ENCODE measurements at places on chromosomes 6 and 20. TPM values are rescaled to one million over a fixed set of nuclear protein-coding genes. Genes with fewer than 3 reads are reported as not detected.

DNA sequence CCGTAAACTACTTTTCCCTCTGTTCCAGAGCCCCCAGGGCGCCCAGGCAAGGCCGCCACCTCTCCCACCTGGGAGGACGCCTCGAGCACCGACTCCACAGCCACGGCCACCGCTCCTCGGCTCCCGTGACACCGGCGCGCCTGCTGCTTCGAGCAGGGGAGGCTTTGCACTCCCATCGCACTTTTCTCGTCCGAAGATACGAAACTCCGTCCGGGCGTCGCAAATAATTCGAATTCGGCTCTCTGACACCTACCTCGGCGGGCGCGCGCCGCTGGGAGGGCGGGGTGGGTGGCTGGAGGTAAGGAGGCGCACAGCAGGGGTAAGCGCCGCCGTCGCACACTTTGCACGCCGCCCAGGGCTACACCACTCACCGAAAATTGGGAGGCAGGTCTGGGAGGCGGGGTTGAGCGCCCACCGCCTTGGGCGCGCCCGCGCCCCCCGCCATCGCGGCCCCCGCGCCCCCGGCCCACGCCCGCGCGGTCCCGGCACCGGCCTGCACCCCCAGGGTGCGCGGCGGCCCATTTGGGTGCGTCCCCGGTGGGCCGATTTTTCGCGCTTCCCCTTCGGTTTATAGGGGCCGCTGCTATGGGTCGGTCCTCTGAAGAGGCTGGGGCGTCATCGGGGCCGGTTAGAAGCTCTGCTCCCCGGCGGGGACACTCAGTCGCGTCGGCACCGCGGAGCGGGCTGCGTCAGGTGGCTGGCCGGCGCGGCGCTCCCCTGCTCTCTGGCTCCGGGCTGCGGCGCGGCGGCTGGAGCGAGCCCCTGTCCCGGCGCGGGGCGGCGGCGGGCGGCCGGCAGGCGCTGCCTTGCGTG lies 36.2 kb downstream of the GNAS start:
- peak overlapping the region; percentile 99 for H3K27ac ChIP-seq
- peak overlapping the region; percentile 92 for H3K4me3 ChIP-seq
- H3K27me3 ChIP-seq: no peaks in the 10 kb centered on the region

DNA sequence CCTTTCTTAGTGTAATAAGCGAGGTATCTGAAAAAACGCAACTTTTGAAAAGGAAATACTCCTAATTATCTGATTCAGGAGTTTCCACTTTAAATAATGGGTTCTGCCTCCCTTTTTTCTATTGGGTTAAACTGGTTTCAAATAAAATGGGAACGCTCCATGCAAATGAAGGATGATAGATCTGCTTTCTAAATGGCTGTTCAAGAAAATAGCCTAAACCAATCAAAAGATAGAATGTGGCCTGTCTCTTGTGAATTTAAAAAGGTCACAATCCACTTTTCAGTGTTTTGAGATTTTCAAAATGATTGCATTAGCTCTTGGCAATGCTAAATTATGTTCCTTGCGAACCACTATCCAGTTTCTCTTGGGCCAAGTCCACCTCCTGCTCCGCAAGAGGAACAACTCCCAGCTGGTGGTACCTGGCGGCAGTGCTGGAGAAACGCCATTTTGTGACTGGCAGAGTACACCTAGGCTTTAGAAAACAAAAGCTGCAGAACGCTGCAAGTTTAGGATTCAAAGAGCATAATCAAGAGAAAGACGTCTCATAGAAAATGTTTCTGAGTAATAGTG lies 56.7 kb downstream of the TRIM38 start:
- H3K27me3 ChIP-seq: no peaks in the 10 kb centered on the region
- no peaks in the 10 kb centered on the region for H3K36me3 ChIP-seq
- no peak overlapping the region for H3K4me3 ChIP-seq
- H3K4me1 ChIP-seq: no peaks in the 10 kb centered on the region

- no peak for DNase-seq
- no peaks in the 10 kb centered on the region for H3K4me1 ChIP-seq
- H3K36me3 ChIP-seq: no peaks in the 10 kb centered on the region
- H3K27ac ChIP-seq: no peak overlapping the region
- no peaks in the 10 kb centered on the region for H3K27me3 ChIP-seq
Measured at GRCh38 chr6:4370066-4370465, 234.7 kb upstream of the ECI2 start.

Gene TRMT11
- 20.7 TPM for total RNA-seq

DNA sequence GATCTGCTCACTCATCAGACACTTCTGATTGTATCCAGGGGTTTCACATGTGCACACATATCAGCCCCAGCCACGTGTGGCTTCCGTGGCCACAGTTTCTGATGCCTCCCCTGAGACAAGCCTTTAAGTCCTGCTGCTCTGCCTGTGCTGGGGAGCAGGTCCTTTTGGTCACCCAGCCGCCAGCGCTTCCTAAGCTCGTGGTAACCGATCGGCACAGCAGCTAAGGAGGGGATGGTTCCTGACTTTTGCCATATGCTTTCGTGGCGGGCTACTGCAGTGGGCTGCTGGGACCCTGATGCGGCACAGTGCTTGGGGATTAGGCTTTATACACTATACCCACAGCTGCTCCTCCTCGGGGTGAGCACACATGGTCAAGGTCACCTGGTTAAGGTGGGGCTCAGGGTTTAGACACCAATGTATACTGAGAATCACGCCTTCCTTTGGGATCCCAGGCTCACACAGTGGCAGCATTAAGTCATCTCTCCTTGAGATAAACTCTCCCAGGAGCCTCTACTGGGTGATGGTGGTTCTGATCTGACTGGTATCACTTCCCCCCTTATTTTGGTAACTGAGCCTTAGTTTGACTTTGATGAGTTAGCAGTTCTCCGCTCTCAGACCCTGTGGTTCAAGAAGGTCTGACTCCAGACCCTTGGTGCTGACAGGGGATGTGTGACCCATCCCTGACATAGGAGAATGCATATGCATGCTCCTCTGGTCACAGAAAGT lies 85.9 kb upstream of the KCNG1 start:
- H3K4me1 ChIP-seq: peaks cover 6% of the 10 kb centered on the region
- H3K27ac ChIP-seq: no peak overlapping the region
- H3K36me3 ChIP-seq: no peaks in the 10 kb centered on the region
- no peak overlapping the region for H3K4me3 ChIP-seq

DNA sequence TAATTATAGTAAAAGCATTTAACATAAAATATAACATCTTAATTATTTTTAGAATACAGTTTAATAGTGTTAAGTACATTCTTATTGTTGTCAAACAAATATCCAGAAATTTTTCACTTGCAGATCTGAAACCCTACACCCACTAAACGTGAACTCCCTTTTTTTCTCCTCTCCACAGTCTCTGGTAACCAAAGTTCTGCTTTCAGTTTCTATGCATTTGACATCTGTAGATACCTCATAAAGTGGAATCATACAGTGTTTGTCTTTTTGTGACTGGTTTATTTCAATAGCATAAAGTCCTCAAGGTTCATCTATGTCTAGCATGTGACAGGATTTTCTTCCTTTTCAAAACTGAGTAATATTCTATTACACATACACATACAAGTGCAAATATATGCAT lies 286.3 kb downstream of the BTBD3 start:
- H3K27ac ChIP-seq: no peak overlapping the region
- no peaks in the 10 kb centered on the region for H3K27me3 ChIP-seq
- no peak for DNase-seq

Data from hepatocyte (in vitro differentiated cells).